MM.1S (cell line): ENCODE measurements at places on chromosomes 6 and 20.

DNA sequence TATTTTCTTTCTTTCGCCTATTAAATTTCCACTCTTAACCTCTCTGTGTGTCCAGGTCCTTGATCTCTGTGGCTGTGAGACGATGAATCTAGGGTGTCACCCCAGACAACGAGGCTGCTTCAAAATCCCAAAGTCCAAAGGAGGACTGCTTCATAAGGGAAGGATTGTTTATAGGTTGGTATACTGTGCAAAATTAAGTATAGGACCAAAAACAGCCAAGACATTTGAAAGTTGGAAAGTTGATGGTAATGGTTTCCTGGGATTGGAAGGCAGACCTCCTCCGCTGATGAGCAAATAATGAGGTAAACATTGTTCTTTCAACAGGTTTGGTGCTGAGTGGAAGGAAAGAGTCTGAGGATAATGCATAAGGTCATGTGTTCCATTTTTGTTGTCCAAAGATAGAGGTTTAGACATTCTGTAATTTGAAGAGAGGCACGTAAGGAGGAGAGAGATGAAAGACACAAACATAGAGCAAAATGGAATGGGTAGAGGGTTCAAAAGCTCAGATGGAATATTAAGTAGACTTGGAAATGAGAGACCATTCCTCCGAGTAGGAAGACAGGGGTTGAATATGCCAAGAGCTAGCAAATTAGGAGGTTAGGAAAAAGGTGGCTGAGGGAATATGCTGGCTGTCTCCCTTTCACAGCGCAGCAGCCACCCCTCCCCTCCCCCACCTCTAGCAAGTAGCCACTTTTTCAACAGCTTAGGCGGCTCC, 24.8 kb downstream of the ZNF311 start:
- H3K27me3 ChIP-seq, result peaks cover 7% of the 10 kb centered on the region; the same call in 1 of the 2 replicates
- no peaks in the 10 kb centered on the region for H3K36me3 ChIP-seq
- no peak overlapping the region for H3K27ac ChIP-seq
- H3K4me1 ChIP-seq, result no peaks in the 10 kb centered on the region
- DNase-seq, result no peak

GRCh38 chr6:34390531-34391472, 1.7 kb downstream of the NUDT3 start:
- H3K4me3 ChIP-seq, result peak overlapping the region; percentile 95
- H3K36me3 ChIP-seq, result no peaks in the 10 kb centered on the region
- DNase-seq, result no peak
- H3K27me3 ChIP-seq, result no peaks in the 10 kb centered on the region
- peaks cover 10% of the 10 kb centered on the region; the same call in 1 of the 2 replicates for H3K4me1 ChIP-seq

DNA sequence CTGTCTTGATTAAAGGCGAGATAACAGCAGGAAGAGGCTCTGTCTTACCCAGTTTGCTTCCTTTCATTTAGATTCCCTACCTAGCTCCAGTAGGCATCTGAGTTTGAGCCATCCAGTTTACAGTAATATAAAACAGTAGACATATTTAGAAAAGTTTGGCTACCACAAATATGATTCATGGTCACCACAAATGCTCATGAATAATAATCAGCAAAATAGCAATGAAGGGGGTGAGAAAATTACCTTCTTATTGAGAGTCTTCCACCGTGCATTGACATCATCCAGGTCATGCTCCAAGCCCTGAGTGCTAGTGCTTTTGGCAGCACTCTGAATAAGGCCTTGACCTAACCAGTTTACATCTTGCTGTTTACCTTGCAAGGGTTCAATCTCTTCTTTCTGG, 106.2 kb downstream of the DST start:
- H3K4me1 ChIP-seq, result peaks cover 9% of the 10 kb centered on the region
- DNase-seq, result no peak
- H3K27me3 ChIP-seq, result no peaks in the 10 kb centered on the region
- no peak overlapping the region for H3K4me3 ChIP-seq
- H3K27ac ChIP-seq, result no peak overlapping the region

DNA sequence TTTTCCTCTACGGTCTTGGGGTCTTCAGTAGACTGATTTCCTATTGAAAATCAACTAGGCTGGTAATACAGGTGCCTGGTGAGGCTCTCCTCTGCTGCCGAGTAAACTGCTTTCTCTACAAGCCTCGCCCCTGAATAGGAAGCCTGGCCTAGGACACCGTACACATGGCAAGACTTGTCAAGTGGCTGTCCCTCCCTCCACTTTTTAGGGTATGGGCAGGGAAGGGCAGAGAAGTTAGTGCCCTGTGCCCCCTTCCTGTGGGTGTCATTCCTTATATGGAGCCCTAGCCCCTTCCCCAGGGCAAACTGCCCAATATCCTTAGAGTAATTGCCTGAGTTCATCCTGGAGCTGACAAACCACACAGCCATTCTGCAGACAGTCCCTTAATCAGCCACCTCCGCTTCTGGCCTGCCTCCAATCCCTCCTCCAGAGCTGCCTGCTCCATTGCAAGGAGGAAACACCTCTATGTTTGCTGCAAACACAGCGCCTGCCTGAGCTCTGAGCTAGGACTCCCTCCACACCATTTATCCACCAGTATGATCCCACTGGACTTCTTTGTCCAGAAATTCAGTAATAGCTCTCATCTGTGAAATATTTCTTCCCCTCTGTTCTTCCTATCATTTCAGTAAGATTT, 93.1 kb downstream of the CHD6 start:
- H3K4me3 ChIP-seq, result no peak overlapping the region
- H3K27ac ChIP-seq, result no peak overlapping the region
- DNase-seq, result no peak
- no peaks in the 10 kb centered on the region for H3K4me1 ChIP-seq

- H3K4me1 ChIP-seq, result peaks cover 8% of the 10 kb centered on the region
- no peak overlapping the region for H3K4me3 ChIP-seq
- H3K36me3 ChIP-seq, result no peaks in the 10 kb centered on the region
Measured at GRCh38 chr20:37160683-37161082, 18.4 kb upstream of the RPN2 start.

GRCh38 chr6:25287941-25288340, 8.8 kb downstream of the CARMIL1 start:
- no peaks in the 10 kb centered on the region for H3K27me3 ChIP-seq
- H3K4me3 ChIP-seq, result no peak overlapping the region
- no peak for DNase-seq
- no peaks in the 10 kb centered on the region for H3K36me3 ChIP-seq
- no peak overlapping the region for H3K27ac ChIP-seq
